ENCODE measurements at places on chromosomes 2 and 18.

GRCh38 chr2:119202610-119203310, 20.9 kb upstream of the STEAP3 start:
- DNase-seq = no peak

DNA sequence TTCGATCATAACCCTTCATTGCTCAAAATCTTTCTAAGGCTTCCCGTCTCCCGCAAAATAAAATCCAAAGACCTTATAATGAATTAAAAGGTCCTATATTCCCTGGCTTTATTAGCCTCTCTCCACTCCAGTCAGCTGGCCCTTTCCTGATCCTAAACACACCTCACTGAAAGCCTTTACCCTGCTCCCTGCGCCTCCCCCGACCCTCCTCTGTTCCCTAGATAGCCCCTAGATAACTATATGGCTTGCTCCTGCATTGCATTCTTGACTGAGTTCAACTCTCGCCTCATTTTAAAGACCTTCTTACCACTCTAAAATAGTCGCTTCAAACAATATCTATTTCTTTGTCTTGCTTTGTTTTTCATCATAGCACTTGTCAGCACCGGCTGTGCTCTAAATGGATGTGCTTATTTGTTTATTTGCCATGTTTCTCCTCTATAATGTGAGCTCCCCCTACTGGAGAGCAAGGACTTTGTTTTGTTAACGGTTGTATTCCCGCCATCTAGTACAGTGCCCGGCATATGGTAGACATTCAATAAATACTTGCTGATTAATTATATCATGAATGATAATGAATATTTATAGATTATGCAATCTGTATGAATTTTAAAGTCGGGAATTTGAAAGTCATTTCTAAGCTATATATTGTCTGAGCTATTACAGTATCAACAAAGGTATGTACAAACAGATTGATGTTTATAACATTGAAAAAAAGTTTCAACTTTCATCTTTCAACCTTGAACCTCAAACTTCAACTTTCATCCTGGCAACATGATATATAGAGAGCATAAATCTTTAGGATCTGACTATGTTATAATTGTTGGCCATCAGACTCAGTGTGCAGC, 32.4 kb upstream of the VIT start:
- no peak for DNase-seq

GRCh38 chr2:46400016-46400415, 79.3 kb upstream of the TMEM247 start:
- DNase-seq = no peak

DNA sequence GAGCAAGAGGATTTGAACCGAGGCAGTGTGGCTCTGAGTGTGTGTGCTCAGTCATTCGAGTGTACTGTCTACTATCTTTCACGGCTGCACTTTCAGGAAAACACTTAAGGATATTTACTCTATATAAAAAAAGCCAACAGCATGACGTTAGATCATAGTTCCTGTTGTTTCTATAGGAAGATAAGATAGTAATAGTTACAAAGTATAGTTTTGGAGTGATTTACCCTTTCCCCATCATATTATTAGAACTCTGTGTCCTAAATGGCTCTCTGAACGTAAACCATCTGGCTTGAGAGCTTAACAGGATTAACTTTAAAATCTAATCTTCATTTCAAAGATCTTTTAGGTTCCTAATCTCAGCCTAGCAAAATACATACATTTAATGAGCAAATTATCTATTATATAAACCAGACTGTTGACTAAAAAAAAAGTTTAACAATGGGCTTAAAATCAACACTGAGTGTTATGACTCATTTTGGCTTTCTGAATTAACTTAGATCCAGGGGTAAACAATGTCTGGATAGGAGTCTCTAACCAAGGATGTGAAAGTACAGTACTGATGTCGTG, 150.3 kb upstream of the DNMT3A start:
- DNase-seq = no peak

DNA sequence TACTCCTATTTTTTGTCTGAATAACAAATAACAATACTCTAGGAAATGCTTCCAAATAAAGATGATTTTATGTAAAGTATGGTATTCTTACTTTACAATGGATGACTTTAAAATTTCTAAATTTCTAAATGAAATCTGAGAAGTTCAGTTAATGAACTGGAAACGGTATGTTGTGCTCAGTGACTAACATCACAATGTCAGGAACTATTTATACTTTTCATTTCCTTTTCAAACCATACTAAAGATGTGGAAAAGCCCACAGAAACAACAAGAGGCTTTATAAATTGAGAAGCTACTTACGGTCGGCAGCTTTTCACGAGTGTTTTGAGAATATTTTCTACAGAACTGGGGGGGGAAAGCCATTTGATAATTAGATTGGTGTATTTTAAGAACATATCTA, 31.1 kb downstream of the PSME4 start:
- no peak for DNase-seq

GRCh38 chr2:123163398-123163797, 861.7 kb upstream of the CNTNAP5 start:
- no peak for DNase-seq

- no peak for DNase-seq
Observed at GRCh38 chr2:43379494-43379893, 153.1 kb upstream of the ZFP36L2 start.

DNA sequence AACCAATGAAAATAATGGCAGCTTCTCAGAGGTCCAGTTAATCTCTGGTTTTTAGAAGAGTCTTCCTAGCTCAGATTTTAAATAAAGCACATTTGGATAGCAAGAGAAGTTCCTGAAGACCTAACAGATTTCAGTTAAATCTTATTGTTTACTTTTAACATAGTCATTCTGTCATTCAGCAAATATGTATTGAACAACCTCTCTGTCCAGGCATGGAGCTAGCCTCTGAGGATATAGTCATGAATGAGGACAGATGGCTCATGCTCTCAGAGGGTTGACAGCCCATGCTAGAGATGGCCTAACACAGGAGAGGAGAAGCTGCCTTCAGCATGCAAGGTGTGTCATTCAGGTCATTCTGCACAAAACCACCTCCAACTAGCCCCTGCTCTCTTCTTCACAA, 6.2 kb downstream of the CCBE1 start:
- no peak for DNase-seq

GRCh38 chr2:28855193-28855592, 14.9 kb downstream of the TRMT61B start:
- DNase-seq = no peak

GRCh38 chr2:229154381-229154780, 116.7 kb downstream of the PID1 start:
- DNase-seq = no peak

GRCh38 chr2:176936410-176936809, 276.2 kb upstream of the HNRNPA3 start:
- DNase-seq = no peak
